Breast epithelium (tissue), 4 donors: ENCODE measurements at places on chromosomes 16 and 17. TPM values are rescaled to one million over a fixed set of nuclear protein-coding genes. Genes with fewer than 3 reads are reported as not detected.

The CPHXL2 gene
- total RNA-seq: not detected

DNA sequence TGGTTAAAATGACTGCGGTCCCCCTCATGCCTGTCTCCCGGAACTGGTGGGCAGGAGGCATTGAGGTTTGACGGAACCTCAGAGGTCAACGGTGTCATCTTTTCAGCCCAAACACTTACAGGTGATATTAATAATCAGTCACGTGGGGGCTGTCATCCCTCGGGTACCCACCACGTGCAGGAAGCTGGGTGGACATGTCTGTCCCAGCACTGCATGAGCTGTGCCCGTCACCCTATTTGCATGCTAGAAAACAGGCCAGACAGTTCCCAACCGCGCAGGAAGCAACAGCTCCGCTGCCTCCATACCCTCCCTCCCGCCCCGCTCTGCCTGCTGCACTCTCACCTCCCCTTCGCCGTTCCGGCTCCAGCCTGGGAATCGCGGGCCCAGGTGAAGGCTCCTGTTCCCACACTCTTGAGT lies 1.4 kb downstream of the SYNGR3 start:
- no peaks in the 10 kb centered on the region for H3K36me3 ChIP-seq
- H3K27me3 ChIP-seq: peaks cover 25% of the 10 kb centered on the region
- DNase-seq: no peak
- peak overlapping the region; percentile 48 for H3K4me3 ChIP-seq
- no peaks in the 10 kb centered on the region for H3K4me1 ChIP-seq

- H3K4me3 ChIP-seq: no peak overlapping the region
- no peaks in the 10 kb centered on the region for H3K27me3 ChIP-seq
- no peak overlapping the region for H3K27ac ChIP-seq
- H3K36me3 ChIP-seq: no peaks in the 10 kb centered on the region
- DNase-seq: no peak
Measured at GRCh38 chr16:1580256-1580655, 31.6 kb downstream of the IFT140 start.

The EXOC7 gene
- total RNA-seq: 91.4 TPM

GRCh38 chr17:1797323-1797722 lies 32.4 kb downstream of the SMYD4 start:
- H3K4me3 ChIP-seq: no peak overlapping the region
- DNase-seq: no peak

The KCNG4 gene
- not detected for total RNA-seq

The PDILT gene
- total RNA-seq: not detected

The KRTAP16-1 gene
- total RNA-seq: not detected

The ABCC11 gene
- 31.8 TPM for total RNA-seq

GRCh38 chr17:44409309-44410028 lies 20.0 kb upstream of the ITGA2B start:
- no peaks in the 10 kb centered on the region for H3K27me3 ChIP-seq
- H3K27ac ChIP-seq: no peak overlapping the region
- no peaks in the 10 kb centered on the region for H3K4me1 ChIP-seq

DNA sequence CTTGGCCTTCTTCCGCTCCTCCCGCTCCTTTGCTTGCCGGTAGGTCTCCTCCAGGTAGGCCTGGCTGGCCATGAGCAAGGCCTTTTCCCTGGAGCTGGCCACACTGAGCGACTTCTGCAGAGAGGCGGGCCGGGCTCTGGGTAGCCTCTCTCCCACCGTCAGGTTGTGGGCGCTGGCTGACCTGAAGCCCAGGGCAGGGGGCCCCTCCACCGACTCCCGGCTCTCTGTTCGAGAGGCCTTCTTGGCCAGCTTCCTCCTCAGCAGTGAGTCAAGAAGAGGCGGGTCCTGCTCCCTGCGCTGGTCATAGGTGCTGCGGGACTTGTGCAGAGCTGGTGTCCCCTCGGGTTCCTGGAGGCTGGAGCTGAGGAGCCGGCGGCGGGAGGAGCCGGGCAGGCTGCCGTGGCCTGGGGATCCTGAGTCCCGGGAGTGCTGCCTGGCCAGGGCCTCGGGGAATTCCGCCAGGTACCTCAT lies 12.8 kb downstream of the GPR179 start:
- H3K36me3 ChIP-seq: no peaks in the 10 kb centered on the region
- no peak overlapping the region for H3K4me3 ChIP-seq
- no peaks in the 10 kb centered on the region for H3K4me1 ChIP-seq
- peak overlapping the region; percentile 42 for H3K27ac ChIP-seq
- DNase-seq: no peak

The TMEM88 gene
- total RNA-seq: 5.7 TPM

The MPP3 gene
- 26.2 TPM for total RNA-seq

DNA sequence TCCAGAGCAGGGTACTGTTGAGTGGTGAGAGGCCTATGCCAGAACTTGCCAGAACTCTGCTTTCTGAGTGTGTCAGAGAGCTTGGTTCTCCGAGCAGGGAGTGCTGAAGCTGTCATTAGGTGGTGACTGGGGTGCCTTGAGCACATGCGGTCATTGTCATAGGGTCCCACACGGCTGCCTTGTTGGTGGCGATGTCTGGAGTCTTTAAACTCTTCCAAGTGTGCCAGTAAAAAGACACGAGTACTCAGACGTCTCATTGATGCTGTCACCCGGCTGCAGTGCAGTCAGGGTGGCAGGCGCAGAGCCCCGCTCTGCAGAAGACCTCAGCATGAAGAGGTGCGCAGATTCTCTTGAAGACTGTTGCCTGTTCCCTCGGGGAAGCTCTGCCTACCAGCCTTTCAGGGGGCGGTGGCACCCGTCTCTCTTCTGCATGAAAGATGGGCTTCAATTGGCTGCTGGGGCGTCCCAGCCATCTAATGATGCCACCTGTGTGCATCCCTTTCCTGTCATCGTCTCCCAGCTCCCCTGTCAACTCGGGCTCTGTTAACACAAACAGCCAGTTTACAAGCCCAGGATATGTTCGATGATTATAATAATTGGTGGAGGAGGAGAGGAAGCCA lies 58.3 kb downstream of the NKD1 start:
- no peaks in the 10 kb centered on the region for H3K36me3 ChIP-seq
- no peak overlapping the region for H3K27ac ChIP-seq
- H3K4me3 ChIP-seq: no peak overlapping the region
- no peaks in the 10 kb centered on the region for H3K27me3 ChIP-seq
- DNase-seq: no peak

DNA sequence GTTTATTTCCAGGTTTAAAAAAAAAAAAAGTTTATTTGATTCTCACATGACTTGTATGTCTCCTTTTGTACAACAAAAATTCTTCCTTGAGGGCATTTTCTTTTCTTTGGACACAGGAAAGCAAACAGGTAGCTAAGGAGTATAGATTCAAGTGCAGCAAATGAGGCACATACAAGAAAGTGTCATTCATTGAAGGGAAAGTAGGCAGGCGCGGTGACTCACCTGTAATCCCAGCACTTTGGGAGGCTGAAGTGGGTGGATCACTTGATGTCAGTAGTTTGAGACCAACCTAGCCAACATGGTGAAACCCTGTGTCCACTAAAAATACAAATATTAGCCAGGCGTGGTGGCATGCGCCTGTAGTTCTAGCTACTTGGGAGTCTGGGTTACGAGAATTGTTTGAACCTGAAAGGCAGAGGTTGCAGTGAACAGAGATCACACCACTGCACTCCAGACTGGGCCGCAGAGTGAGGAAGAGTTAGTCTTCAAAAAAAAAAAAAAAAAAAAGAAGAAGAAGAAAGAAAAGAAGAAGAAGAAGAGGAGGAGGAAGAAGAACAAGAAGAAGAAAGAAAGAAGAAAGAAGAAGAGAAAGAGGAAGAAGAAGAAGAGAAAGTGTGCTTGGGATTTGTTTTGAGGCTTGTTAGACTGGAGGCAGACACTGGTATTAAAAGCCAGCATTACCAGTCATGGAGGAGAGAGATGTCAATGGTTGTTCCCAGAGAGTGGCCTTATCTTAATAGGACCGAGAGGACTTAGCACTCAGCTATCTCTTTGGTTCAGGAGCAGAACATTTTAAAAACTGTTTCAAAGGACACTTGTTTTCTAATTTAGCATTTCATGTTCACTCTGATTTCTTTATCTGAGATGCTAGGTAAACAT lies 19.7 kb downstream of the GINS3 start:
- no peak overlapping the region for H3K4me3 ChIP-seq
- no peak for DNase-seq
- H3K36me3 ChIP-seq: no peaks in the 10 kb centered on the region
- H3K27me3 ChIP-seq: no peaks in the 10 kb centered on the region

DNA sequence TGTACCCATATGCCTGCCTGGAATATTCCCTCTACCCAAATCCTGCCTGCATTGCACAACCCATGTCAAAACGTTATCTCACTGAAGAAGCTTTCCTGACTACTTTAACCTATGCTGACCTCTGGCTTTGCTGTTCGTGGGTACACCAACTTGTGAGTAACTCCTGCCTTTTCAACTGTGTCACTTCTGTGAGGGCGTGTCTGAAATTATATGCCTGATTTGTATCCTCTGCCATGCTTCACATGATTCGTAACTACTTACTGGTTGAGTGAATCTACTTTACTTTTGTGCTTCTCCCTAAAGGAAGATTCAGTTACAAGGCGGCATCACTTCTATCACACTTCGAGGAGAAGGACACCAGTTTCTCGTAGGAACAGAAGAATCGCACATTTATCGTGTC lies 33.3 kb upstream of the USP43 start:
- no peak for DNase-seq
- no peaks in the 10 kb centered on the region for H3K27me3 ChIP-seq
- H3K4me1 ChIP-seq: no peaks in the 10 kb centered on the region
- no peaks in the 10 kb centered on the region for H3K36me3 ChIP-seq
- H3K27ac ChIP-seq: no peak overlapping the region

The ZP2 gene
- total RNA-seq: not detected

- no peak for DNase-seq
- no peaks in the 10 kb centered on the region for H3K36me3 ChIP-seq
- H3K27ac ChIP-seq: peak overlapping the region; percentile 98
- no peaks in the 10 kb centered on the region for H3K27me3 ChIP-seq
Measured at GRCh38 chr17:28950752-28951427, 428 bp downstream of the PHF12 start.

The TMEM235 gene
- not detected for total RNA-seq

The LRRC75A gene
- 1.5 TPM for total RNA-seq

The SRL gene
- total RNA-seq: 0.44 TPM

GRCh38 chr16:73143576-73144422 lies 95.9 kb upstream of the ZFHX3 start:
- H3K4me3 ChIP-seq: peak overlapping the region; percentile 37
- no peaks in the 10 kb centered on the region for H3K36me3 ChIP-seq
- H3K27ac ChIP-seq: peak overlapping the region; percentile 44

DNA sequence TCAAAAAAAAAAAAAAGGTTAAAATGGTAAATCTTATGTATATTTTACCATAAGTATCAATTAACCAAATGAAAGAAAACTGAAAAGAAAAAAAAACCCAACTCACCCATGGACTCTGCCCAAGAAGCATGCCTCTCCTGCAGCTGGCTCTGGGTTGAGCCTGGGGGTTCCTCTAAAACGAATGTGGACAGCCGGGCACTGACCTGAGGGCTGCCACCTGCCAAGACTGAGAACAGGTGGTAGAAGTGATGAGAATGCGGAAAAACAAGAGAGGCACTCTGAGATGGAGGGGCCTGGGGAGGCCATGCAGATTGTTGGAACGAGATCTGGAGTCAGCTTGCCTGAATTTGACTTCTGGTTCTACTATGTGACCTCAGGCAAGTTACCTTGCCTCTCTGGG lies 85.5 kb upstream of the MSI2 start:
- no peak for DNase-seq
- no peak overlapping the region for H3K4me3 ChIP-seq
- no peak overlapping the region for H3K27ac ChIP-seq
- no peaks in the 10 kb centered on the region for H3K27me3 ChIP-seq
- no peaks in the 10 kb centered on the region for H3K4me1 ChIP-seq
- no peaks in the 10 kb centered on the region for H3K36me3 ChIP-seq

DNA sequence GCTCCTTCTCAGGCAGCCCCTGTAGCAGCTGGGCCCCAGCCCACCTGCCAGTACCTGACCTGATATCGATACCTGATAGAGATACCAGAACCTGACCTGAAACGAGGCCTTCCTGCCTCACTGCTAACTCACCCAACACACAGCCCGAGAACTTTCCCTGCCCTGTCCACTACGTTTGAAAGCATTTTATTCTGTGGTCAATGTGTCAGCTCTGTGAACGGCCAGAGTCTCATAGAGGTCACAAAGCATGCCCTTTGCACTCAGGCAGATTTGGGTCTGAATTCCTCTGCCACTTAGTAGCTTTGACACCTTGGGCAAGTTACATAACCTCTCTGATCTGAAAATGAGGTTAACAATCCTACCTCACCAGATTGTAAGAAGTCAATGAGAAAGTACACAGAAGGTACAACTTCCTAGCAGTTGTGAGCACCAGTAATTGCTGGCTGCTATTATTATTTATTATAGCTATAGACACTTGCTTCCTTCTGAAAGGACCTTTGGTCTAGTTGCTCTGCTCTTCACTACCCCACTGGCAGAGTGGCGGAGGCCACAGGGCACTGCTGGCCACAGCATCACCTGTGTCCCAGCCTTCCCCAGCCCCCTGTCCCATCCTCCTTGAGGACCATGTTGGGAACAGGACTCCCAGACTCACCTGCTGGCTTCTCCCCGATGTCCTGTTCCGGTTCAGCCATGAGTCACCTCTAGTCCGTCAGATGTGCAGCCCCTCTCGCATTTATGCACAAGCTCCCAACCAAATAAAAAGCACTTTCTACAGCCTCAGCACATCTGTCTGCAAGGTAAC lies 895 bp downstream of the ANKRD40CL start:
- H3K4me3 ChIP-seq: no peak overlapping the region
- no peaks in the 10 kb centered on the region for H3K4me1 ChIP-seq
- H3K27me3 ChIP-seq: no peaks in the 10 kb centered on the region

The CSH1 gene
- total RNA-seq: not detected

GRCh38 chr16:177981-178667 lies 1.6 kb downstream of the HBA1 start:
- no peaks in the 10 kb centered on the region for H3K36me3 ChIP-seq
- H3K27ac ChIP-seq: no peak overlapping the region
- no peak overlapping the region for H3K4me3 ChIP-seq

DNA sequence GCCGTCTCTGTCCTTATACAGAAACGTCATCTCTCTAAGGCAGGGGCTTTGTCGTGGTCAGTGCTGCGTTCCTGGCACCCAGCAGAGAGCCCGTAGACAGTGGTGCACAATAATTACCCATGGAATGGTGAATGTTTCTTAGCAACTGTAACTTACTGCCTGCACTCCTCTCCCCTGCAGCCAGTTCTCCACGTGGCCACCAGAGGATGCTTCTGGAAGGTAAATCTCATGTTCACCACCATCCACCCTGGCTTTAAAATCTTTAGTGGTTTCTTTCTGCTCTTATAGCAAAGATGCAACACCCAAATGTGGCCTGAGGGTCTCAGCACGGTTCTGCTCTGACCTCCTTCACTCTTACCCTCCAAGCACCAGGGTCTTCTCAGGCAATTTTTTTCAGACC lies 150.8 kb downstream of the GRIN2A start:
- H3K4me3 ChIP-seq: no peak overlapping the region
- H3K4me1 ChIP-seq: no peaks in the 10 kb centered on the region
- no peaks in the 10 kb centered on the region for H3K36me3 ChIP-seq
- DNase-seq: no peak
- H3K27ac ChIP-seq: no peak overlapping the region

The DPEP3 gene
- not detected for total RNA-seq
